ENCODE measurements at places on chromosomes 13 and 19. TPM values are rescaled to one million over a fixed set of nuclear protein-coding genes. Genes with fewer than 3 reads are reported as not detected.

SOX1 gene
- not detected for total RNA-seq

- DNase-seq, result no peak
These were observed 118.1 kb upstream of the FRY start for GRCh38 chr13:31913459-31913858.

FBXO27 gene
- total RNA-seq, result 48.5 TPM

DNA sequence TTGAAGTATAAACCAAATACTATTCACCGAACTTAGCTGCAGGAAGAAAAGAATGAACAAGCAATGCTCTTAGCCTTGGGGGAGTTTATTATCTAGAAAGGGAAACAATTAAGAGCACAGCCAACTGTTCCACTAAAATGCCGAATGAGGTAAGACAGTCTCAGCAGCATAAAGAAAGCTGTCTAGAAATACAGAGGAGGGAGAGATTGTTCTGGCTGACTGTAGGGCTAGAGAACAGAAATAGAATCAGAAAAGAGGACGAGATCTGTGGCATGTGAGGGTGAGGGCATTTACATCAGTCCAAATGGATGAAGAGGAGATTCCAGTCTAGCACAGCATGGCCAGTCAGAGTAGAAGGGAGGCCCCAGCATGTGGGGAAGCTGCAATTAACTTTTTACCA lies 56.8 kb upstream of the TNFRSF19 start:
- no peak for DNase-seq

DNA sequence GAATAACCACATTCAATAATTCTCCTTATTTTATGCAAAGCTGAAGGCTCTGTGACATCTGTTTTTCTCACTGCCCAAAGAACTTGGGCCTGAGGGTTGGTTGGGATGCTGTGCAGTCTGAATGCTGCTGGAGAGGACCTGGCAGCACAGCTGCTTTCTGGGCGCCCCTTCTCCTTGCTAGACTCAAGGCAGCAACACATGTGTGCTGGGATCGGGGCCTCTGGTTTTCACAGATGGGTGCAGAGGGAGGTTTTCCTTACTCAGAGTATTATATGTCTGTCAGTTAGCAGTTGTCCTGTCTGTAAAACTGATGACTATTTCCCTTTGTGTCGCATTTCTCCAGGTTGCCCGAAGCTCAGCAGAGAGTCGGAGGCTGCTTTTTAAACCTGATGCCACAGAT lies 53.2 kb upstream of the TEX29 start:
- no peak for DNase-seq

DNA sequence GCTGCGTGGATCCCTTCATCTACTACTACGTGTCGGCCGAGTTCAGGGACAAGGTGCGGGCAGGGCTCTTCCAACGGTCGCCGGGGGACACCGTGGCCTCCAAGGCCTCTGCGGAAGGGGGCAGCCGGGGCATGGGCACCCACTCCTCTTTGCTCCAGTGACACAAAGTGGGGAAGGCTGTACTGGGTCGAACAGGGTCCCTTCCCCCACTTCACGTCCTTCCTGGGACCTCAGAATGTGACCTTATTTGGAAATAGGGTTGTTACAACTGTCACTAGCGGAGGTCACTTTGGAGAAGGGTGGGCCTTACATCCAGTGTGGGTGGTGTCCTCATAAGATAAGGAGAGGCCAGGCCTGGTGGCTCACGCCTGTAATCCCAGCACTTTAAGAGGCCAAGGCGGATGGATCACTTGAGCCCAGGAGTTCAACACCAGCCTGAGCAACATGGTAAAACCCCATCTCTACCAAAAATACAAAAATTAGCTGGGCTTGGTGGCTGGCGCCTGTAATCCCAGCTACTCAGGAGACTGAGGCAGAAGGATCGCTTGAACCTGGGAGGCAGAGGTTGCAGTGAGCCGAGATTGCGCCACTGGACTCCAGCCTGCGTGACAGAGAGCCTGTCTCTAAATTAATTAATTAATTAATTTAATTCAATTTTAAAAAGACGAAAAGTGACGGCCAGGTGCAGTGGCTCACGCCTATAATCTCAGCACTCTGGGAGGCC lies 1.8 kb downstream of the F2RL3 start:
- no peak for DNase-seq

FCER2 gene
- total RNA-seq, result not detected

DNA sequence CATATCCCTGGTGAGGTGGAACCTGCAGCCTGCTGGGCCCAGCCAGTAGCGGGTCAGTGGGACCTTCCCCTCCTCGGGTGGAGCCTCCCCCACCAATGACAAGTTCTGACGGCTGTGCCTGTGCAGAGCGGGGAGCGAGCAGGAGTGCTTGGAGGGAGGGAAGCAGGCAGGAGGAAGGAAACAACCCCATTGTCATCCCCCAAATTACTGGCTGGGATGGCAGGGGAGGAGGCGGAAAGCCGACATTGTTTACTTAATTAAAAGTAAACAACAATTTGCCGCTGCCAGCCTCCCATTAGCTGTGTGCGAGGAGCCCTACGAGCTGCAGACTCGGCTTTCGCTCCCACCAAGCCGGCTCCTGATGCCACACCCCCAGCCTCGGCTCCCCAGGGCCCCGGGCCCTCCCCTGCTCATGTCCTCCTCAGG lies 45.5 kb downstream of the LYL1 start:
- DNase-seq, result no peak

FGF22 gene
- total RNA-seq, result not detected

GRCh38 chr13:45623516-45624090 lies 8.1 kb upstream of the ERICH6B start:
- no peak for DNase-seq

DNA sequence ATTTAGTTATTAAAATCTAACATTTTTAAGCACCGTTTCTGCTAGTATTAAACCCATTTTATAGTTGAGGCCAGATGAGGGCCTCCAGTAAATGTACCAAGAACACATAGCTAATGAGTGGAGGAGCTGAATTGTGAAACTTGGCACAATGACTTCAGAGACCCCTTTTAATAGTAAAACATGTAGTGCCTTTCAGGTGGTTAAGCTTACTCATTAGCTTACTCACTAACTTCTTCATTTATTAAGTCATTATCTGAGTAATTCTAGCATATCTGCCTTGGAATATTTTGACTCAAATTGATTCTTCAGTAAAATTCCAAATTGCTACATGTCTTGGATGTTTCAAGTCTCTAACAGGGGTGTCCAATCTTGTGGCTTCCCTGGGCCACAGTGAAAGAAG lies 735.2 kb downstream of the LIG4 start:
- no peak for DNase-seq

GRCh38 chr19:13843104-13843921 lies 33.6 kb upstream of the NANOS3 start:
- DNase-seq, result peak; percentile 87

FGF21 gene
- total RNA-seq, result 0.78 TPM

WDR62 gene
- total RNA-seq, result 17.0 TPM

SULT2B1 gene
- 4.4 TPM for total RNA-seq

DNA sequence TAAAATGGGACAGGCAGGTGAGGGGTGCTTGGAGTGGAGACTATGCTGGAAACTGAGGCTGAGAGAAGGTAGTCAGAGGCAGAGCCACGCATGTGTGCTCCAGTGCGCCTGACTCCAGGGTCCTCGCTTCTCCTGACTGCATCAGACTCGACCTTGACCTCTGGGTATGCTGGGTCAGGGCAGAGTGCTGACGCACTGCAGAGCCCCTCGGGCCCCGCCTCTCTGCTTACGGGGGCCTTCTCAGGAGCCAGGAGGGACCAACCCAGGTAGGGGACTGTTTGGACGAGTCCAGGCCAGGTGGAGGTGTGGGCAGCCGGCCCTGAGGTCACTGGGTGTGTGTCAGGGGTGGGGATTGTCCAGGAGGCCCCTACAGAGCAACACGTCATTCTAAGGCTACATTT lies 22.9 kb upstream of the SLC7A10 start:
- DNase-seq, result no peak

ZNF439 gene
- total RNA-seq, result 0.83 TPM

GRCh38 chr19:56988299-56988698 lies 131.5 kb upstream of the USP29 start:
- no peak for DNase-seq

DNA sequence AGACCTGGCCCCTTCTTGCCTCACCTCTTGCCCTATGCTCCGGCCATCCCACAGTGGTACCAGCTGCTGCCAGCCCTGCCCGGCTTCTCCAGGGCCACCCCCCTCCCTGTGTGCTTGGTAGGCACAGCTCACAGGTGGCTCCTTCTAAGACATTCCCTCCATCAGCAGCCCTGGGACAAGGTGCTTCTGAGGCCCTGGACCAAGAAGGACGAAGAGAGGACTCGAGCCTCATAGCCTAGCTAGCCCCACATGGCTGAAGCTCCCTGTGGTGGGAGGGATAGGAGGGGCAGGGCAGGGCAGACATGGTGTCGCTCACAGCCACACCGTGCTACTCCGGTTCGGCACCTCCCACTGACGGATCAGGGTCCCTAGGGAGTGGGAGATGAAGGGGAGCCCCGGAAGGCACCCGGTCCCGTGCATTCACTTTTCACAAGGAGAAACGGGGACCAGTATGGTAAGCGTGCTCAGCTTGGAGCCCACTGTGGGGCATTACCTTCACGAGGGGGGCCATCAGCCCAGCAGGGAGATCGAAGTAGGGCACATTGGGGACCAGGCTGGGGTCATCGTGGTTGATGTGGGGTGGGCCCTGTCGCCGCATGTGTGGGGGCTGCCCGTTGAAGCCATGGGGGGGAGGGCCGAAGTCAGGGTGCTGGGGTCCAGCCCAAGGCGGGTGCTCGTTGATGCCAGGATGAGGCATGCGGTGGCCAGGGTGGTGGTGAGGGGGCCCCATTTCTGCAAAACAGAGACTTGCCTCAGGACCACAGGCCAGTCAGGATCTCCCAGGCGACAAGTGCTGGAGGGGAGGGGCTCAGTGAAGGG lies 19.5 kb downstream of the CHERP start:
- no peak for DNase-seq

DNA sequence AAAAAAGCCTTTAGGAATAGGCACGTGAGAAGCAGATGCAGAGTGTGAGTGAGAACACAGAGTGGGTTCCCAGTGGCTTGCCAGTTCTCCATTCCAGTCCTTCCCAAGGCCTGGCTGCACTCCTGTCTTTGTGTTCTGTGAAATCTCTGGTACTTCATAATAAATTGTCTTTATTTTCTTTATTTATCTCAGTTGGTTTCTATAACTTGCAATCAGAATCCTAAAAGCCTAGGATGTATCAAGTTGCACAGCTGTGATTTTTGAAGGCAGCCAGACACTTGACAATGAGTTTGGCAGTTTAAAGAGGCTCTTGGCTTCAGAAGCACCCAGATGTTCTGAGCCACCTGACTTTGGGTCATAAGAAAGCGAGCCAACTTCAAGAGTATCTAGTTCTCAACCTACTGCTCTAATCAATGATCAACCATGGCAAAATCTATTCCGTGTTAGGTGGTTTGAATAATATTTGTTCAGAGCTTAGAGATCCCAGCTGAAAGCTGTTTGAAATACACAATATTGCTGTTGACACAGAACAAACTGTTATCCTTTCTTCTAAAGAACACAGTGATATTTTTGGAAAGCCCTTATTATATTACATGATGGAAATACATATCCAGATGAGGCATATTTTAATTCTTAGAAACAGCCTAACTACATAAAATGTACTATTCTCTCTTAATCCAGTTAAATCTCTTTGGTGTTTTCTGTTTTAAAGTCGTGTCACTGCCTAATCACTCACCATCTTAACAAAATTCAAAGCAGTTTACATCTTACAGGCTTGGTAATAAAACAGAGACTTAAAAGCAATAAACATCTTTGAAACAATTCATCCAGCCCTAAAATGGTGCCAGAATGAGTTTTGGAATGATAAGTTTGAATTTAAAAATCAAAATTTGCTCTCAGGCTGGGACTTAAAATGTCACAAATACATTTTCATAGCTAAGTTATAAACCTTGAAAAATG lies 483.0 kb upstream of the NBEA start:
- no peak for DNase-seq

NPAS1 gene
- 1.4 TPM for total RNA-seq

CYP2A6 gene
- not detected for total RNA-seq

DNA sequence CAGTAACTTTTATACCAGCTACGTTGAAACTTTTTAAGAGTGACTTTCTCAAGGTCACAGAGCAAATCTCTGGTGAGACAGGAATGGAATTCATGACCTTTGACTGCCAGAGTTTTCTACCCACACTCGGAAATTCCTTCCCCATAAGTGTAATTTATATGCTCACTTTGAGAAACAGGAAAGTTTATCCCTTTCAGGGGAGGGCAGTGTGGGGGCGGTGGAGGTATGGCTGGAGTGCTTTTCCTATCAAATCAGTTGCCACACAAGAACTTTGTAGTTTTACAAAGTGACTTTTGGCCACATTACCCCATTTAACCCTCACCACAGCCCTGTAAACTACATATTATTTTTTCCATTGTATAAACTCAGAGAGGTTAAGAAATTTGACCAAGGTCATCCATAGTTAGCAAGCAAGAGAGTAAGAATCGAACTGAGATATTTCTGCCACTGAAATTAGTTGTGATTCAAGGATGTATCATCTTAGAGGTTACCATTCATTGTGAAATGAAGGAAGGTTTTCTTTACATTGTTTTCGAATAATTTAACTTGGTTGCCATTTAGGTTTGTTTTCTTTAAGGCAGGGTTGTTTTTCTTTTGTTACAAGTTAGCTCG lies 5.9 kb downstream of the KLF12 start:
- DNase-seq, result no peak

GRCh38 chr13:33194820-33195692 lies 90.5 kb downstream of the STARD13 start:
- peak; percentile 73 for DNase-seq

DNA sequence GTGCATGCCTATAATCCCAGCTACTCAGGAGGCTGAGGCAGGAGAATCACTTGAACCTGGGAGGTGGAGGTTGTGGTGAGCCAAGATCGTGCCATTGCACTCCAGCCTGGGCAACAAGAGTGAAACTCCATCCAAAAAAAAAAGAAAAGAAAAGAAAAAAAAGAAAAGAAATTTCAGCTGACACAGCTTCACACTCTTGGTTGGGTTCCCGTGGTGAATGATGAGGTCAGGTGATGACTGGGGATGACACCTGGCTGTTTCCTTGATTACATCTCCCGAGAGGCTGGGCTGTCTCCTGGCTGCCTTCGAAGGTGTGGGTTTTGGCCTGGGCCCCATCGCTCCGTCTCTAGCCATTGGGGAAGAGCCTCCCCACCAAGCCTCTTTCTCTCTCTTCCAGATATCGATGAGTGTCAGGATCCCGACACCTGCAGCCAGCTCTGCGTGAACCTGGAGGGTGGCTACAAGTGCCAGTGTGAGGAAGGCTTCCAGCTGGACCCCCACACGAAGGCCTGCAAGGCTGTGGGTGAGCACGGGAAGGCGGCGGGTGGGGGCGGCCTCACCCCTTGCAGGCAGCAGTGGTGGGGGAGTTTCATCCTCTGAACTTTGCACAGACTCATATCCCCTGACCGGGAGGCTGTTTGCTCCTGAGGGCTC lies 22.0 kb downstream of the LDLR start:
- DNase-seq, result no peak
